NCI-H2081 treated with DMSO at 0.1 percent for 48 hours (cell line): ENCODE measurements at places on chromosomes 3 and 15.

- no peak for DNase-seq
Observed at GRCh38 chr3:185066251-185066650, 86.6 kb downstream of the C3orf70 start.

DNA sequence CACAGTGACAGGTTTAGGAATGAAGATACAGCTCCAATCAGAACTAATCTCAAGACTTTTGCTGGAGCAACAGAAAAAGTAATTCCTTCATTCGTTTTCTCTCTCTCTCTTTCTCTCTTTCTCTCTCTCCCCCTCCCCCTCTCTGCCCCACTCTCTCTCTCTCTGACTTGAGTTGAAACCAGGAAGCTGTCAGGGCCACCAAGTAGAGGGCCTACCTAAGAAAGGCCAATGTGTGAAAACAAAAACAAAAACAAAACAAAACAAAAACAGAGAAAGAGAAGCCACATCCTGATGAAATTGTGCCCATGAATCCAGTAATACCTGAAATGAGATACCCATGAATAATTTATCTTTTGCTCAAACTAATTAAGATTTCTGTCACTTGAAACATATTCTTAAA, 72.9 kb downstream of the ATP8B4 start:
- no peak for DNase-seq

DNA sequence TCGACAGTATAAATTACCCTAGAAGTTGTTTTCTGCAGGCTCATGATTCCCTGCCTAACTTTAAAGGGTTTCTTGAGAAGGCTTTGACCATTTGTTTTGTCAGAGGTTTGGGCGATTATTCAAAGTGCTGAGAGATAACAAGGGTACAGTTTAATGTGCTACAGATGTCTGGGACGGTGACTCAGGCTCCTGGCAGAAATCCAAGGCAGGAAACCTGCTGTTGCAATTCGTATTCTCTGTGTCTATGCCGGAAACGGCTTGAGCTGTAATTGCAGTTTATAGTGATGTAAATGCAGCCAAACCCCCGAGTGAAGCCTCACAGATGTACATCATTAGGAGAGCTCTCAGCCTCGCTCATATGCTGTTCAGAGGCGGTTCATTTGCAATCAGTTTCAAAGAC, 65.6 kb downstream of the SYNPR start:
- DNase-seq, result peak; percentile 85

GRCh38 chr3:55527361-55527760, 40.3 kb upstream of the WNT5A start:
- no peak for DNase-seq

DNA sequence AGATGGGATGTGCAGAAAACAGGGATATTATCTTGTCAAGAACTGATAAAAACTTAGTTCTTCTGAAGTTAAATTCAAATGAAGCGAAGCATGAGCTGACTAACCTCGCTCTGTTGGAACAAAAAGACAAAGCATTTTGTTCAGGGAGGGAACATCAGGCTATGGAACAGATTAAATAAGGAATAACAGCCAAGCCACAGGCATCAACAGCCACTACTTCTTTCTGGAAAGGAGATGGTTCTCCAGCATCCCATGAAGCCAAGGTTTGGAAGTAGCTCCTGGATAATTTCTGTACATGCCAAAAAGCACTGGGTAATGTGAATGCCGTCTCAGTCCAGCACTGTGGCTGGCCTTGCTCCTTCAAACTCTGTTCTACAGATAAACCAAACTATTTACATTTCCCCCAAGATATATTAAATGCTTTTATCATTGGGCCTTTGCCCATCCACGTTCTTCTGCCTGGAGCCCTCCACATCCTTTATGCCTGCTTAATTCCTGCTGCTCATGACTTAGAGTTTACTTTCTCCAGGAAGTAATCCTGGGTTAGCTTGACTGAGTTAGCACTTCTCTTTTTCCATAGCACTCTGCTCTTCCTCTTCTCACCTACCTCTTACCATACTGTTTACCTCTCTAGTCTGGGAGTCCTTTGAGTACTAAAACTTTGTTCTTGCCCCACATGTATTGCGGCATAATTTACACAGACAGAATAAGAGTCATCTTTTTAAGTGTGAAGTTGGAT, 232.0 kb downstream of the CLSTN2 start:
- DNase-seq, result no peak

GRCh38 chr3:56870436-56870835, 68.7 kb upstream of the ARHGEF3 start:
- no peak for DNase-seq

DNA sequence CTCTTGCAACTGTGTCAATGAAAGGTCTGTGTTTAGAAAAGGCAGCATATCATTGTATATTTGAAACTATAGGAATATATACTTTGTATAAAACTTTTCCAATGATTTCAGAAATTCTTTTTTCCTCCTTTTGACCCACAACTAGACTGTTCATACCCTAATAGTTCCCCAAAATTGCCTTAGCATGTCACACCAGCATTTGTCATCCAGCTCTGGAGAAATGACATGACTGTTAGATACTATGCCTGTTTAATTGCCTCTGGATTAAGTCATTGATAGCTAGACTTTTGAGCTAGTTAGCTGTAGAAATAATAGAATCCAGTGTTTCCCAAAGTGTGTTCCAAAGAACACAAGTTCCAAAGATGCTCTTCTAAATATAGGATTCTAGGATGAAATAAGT, 32.4 kb downstream of the B3GALNT1 start:
- DNase-seq, result no peak

GRCh38 chr3:23494967-23495366, 291.8 kb downstream of the UBE2E2 start:
- DNase-seq, result no peak

DNA sequence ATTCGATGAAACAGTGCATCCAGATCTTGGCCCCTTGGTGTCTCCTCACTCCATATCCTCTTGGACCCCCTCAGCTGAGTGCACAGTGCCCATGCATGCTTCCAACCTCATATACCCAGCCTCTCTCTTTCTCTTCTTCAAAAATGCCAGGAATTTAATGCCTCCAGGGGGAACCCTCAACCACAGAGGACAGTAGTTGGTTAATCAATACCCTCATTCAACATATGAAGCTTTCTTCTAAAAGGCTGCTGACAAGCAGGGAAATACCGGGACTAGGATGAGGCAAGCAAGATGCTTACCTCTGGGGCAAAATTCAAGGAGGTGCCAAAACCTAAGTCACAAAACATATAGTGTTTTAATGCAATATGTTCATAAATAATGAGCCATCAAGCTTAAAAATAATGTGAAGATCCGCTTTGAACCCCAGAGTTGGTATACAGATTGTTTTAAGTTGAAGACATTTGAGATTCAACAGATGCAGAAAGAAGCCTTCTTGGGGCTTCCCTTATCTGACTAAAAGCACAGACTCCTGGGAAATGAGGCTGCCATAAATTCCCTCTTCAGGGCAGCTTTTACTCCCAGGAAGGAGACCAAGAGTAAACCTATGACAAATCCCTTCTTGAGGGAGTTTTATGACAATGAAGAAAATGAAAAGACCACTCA, 48.2 kb upstream of the FHIT start:
- DNase-seq, result no peak

DNA sequence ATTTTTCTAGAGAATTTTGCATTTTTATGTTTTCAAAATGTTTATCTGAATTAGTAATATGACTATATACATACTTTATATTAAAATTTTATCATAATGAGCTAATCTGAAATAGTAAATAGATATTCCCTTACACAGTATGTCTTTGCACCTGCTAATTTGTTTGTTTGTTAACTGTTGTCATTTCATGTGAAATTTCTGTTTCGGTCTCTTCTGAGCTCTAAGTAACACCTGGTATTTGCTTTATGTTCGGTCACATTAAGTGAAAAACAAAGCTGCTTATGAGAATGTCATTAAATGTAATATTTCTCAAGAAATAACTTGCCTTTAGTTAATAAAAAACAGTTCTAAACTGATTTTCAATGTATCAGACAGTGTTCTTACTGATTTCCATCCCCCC, 61.1 kb downstream of the FNDC3B start:
- DNase-seq, result no peak

DNA sequence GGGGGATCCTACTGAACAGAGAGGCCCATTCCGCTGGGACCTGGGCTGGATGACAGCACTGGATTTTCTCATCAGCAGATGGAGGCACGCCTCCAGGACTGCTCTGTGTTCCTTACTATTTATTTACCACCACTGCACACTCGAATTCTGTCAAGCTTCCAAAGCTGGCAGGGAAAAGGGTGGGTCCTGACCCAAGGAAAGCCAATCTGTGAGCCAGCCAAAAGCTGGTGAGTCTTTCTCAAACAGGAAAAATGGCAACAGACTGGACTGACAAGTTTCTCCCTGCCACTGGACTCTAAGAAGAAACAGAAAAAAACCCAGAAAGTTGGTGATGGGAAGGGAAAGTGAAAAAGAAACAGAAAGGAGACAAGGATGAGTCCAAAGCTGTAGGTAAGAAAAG, 37.8 kb downstream of the CD47 start:
- no peak for DNase-seq

DNA sequence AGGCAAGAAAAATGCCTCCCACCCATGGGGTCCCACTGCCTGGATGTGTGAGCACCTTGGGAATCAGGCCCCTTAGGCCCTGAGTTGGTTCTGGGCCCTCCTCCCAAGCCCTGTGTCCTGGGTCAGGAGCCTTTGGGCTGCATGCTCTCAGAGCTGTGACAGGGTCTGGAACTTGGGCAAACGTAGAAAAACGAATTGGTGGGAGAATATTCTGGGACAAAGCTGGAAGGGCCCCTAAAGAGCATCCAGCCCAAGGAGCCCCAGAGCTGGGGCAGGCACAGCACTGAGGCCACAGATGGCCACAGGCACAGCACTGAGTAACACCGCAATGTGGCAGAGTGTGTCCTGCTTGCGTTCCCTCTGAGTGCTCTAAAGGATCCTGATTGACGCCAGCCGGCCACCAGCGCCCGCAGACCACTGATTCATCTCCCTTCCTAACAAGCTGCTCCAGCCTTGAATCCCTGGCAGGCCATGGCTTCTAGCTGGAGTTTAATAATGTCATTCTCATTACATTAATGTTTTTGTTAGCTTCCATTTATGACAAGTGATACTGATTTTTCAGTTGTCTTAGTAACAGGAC, 18.6 kb upstream of the SEC13 start:
- DNase-seq, result no peak

- no peak for DNase-seq
Observed at GRCh38 chr15:31733424-31733823, 296.9 kb upstream of the CHRNA7 start.
